ENCODE measurements at places on chromosomes 7 and 10.
A peak's percentile ranks its signal among the peaks of the same experiment; 100 is the strongest.

DNA sequence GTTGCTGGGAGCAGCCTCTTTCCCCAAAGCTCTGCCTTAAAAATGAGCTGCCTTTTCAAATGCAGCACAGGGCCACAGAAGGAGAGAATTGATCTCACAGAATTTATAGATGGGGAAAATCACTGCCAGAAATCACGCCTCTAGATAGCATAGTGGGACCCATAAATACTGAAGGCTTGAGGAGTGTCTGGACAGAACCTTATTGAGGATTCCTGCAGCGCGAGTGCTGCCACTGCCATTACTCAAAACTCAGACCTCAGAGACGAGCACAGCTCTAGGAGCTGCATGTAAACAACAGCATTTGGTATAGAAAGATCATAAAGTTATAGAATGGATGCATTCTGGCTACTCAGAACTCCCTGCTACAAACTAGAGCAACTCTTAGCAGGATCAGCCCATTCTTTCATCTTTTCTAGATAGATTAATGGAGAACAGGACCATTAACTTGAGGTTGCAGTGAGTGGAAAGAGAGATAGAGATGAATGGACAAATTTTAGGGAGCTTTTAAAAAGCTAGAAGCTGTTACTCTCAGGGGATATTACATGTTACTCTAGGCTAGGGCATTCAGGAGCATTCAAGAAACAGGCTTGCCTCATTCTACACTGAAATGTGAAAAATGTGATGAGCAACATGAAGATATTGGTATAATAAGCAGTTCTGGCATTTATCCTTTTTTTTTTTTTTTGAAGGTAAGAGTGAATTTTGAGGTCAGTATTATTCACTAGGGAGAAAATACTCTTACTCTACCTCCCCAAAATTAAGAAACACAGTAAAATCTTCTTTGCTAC lies 267.2 kb upstream of the SLC26A5 start:
- no peak for DNase-seq

GRCh38 chr7:122588621-122589020 lies 110.3 kb downstream of the RNF133 start:
- no peak for DNase-seq

- no peak for DNase-seq
Observed at GRCh38 chr10:103021900-103022293, 103.8 kb downstream of the CNNM2 start.

DNA sequence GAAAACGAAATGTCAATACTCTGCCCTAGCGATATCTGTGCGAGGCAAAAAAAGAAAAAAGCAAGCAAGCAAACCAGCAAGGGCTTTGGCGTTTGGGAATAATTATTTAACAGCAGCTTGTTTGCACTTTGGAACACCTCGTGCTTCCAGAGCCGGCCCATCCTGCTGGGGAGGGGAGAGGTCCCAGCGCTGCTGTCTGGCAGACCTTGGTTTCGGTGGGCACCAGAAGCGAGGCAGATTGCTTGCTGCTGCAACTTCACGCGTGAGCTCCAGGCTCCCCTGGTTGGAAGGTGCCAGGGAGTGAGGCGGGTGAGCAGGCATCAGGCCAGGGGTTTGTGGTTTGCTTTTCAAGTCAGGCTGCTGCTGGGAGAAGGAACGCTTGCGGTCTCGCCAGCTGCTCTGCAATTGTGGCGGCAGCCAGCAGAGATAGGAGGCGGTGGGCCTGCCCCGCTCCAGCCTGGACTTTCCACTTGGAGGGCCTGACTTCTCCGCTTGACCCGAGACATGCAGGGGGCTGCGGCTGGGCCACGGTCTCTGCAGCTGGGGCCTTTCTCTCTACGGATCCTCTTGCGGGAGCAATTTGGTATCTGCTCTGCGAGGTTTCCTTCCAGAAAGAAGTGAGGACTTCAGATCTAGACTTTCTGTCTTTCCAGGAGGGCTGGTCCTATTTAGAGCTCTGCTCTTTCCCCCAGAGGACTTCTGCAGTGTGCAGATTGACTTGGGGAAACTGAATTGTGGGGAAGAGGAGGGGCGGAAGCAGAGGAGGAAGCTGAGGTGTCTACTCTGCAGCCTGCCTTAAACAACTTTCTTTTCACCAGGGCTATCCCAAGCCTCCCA lies 131.4 kb downstream of the PRPF18 start:
- DNase-seq = no peak

DNA sequence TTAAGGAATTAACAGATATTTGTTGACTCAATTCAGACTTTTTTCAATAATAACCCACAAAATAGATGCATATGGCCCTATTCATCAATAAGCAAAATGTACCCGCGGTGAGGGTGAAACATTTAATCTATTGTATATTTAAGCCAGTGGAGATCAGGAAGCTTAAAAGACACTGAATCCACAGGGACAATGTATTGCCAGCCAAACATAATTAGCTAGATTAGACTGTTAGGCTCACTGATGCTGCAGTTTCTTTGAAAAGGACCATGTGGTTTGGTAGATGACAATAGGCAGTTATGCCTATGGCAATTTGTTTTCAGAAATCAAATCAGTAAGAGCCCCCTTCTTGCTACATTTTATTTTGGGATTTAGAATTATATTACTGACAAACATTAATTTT lies 87.3 kb upstream of the PLXDC2 start:
- peak; percentile 27 for DNase-seq

- DNase-seq = no peak
Observed at GRCh38 chr7:141668853-141669252, 33.1 kb downstream of the DENND11 start.

- DNase-seq = no peak
Observed at GRCh38 chr7:102287111-102287980, 678 bp downstream of the SH2B2 start.

GRCh38 chr7:105196473-105196872 lies 182.5 kb downstream of the KMT2E start:
- no peak for DNase-seq

GRCh38 chr10:11204351-11204942 lies 186.8 kb downstream of the CELF2 start:
- DNase-seq = no peak

Measured in D721Med (cell line).